Left ventricle myocardium inferior (tissue), 1 donor: ENCODE measurements at places on chromosomes 16 and 17. TPM values are rescaled to one million over a fixed set of nuclear protein-coding genes. Genes with fewer than 3 reads are reported as not detected.

The C17orf113 gene
- total RNA-seq: 0.63 TPM

The SLC6A4 gene
- total RNA-seq: 0.33 TPM

The MMP15 gene
- 64.1 TPM for total RNA-seq

DNA sequence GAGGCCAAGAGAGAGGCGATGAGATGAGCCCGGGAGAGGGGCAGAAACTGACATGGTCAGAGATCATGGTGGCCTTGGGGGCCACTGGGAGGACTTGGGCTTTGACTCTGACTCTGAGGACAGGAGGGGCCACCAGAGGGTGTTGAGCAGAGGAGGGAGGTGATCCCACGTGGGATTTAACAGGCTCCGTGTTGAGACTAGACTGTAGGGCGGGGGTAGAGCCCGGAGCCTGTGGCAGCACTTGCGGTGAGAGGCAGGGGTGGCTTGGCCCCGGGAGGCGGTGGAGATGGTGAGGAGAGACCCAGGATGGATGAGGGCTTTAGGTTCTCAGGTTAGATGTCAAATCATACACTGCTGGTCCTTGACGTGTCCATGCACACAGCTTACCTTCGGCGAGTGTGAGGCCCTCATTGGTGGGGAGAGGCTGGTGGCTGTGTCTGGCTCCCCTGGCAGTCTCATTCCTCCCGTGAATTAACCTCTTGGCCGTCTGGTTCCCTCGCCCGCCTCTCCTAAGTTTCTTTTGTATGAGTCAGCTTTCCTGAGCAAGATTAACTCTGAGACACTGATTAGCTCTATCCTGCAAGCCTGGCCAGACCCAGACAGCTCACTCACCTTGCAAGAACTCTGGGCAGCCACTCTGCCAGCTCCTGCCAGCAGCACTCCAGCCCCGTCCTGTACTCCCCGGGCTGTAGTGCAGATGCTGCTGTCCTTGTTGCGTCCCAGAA lies 39.7 kb downstream of the VPS35L start:
- no peaks in the 10 kb centered on the region for H3K27me3 ChIP-seq
- H3K4me3 ChIP-seq: no peak overlapping the region
- H3K36me3 ChIP-seq: peaks cover 43% of the 10 kb centered on the region
- H3K4me1 ChIP-seq: no peaks in the 10 kb centered on the region

GRCh38 chr17:29592850-29593551 lies at the start of gene ANKRD13B:
Gene ANKRD13B, plus strand, starts transcription at chr17:29593132. Its CDS starts 490 bp downstream, at chr17:29593622.
- peak within 1 kb of the TSS; percentile 95 for H3K4me3 ChIP-seq
- H3K4me1 ChIP-seq: peaks cover 81% of the 10 kb centered on the region
- H3K36me3 ChIP-seq: no peaks in the 10 kb centered on the region
- H3K27ac ChIP-seq: peak within 1 kb of the TSS; percentile 93

DNA sequence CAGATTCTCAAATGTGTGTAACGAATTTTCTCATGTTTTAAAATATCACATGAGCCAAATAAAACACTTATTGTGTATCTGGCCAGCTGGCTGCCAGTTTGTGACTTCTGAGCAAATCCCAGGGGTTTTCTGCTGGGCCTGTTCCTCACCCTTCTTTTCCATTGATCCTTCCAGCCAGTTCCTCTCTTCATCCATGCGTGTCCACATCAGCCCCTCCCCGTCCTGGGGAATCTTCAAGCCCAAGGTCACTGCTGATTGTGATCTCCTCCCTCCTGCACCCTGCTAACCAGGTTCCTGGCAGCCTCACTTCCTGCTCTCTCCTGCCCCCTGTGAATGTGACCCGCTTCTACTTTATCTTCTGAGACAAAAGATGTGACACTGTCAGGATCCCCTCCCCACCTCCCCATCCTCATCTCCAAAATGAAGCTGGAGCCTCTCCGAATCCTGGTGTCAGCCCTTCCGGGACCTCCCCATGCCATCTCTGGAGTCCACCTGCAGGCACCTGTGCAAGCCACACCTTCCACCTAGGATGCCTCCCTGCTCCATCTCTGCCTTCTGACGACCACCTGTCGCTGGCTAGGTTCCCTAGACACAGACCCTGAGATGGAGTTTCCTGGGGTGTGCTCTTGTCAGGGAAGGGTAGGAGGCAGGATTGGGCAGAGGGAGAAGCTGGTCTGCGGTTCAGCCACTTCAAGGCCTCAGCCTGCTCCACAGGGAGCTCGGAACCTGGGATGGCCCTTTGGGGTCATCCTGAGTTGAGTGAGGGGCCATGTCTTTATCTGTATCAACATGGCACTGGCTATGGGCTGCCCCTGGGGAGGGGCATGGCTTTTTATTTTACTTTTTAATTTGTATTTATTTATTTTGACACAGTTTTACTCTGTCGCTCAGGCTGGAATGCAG lies 205.1 kb downstream of the KATNIP start:
- no peak overlapping the region for H3K4me3 ChIP-seq
- no peak for DNase-seq
- no peaks in the 10 kb centered on the region for H3K4me1 ChIP-seq
- no peak overlapping the region for H3K27ac ChIP-seq
- H3K27me3 ChIP-seq: no peaks in the 10 kb centered on the region

DNA sequence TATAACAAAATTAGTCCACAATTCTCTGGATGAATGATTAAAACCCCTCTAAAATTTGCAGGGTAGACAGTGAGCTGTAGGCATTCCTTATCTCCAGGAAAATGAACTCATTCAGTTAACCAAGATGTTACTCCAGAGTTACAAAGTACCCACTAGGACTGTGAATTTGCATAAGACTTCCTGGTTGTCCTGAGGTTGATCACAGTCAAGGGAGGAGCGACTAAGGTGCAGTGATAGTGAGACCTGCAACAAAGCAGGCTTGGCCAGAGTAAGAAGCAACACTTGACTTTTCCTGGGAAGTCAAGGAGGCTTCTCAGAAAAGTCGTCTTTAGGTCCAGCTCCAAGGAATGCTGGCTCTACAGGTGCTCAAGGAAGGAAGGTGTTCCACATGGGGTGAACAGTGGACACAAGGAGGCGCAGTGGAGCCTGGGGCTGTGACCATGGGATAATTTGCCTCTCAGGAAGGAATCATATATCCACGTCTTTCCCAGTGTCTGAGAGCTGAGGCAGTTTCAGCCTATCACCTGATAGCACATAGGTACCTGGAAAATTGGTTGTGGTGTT lies 821.1 kb upstream of the EEF2KMT start:
- no peak overlapping the region for H3K4me3 ChIP-seq
- H3K4me1 ChIP-seq: no peaks in the 10 kb centered on the region
- H3K27me3 ChIP-seq: peaks cover 41% of the 10 kb centered on the region
- DNase-seq: no peak
- no peaks in the 10 kb centered on the region for H3K36me3 ChIP-seq

GRCh38 chr16:24689128-24689527 lies 40.3 kb upstream of the TNRC6A start:
- DNase-seq: no peak
- H3K4me1 ChIP-seq: peaks cover 10% of the 10 kb centered on the region
- H3K27me3 ChIP-seq: no peaks in the 10 kb centered on the region

DNA sequence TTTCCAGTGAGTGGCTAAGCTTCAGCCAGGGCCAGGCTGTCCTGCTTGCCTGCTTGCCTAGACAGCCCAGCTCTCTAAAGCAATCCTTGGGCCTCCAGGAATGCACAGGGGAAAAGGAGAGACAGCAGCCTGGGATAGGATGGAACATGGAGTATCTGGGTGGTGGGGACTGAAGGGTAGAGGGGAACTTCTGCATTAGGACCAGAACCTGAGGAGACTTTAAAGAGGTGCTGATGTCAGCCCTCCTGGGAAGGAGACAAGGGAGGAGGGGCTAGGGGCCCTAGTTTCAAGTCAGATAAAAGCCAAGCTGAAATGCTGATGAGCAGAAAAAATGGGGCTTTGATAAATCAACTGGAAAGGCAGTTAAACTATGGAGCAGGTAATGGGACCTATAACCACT lies 1.8 kb downstream of the HOXB7 start:
- H3K27me3 ChIP-seq: peaks cover 100% of the 10 kb centered on the region
- peaks cover 42% of the 10 kb centered on the region for H3K4me1 ChIP-seq
- H3K36me3 ChIP-seq: no peaks in the 10 kb centered on the region
- no peak overlapping the region for H3K4me3 ChIP-seq
- DNase-seq: no peak

DNA sequence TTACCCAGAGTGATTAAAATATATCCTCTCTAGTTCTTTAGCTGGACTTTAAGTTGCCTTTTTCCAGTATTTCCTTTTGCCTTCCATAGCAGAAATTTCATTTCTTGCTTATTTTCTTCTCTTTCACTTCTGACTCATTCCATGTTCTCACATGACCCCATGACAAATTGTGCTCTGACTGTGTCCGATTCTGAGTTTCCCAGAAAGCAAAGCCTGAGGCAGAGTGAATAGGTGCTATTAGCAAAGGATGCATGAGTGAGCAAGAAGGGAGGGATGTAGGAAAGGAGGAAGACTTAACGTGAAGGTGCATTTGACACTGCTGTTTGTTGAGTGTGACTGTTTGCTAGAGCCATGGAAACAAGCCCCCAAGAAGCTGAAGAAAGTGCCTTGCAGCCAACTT lies 82.6 kb upstream of the CNTNAP4 start:
- no peaks in the 10 kb centered on the region for H3K4me1 ChIP-seq
- no peak overlapping the region for H3K4me3 ChIP-seq
- no peak for DNase-seq
- H3K27me3 ChIP-seq: no peaks in the 10 kb centered on the region
- no peaks in the 10 kb centered on the region for H3K36me3 ChIP-seq
- no peak overlapping the region for H3K27ac ChIP-seq
